ENCODE measurements at places on chromosomes 7 and 10.

GRCh38 chr7:94135180-94135579 lies 131.0 kb upstream of the BET1 start:
- no peak for DNase-seq

DNA sequence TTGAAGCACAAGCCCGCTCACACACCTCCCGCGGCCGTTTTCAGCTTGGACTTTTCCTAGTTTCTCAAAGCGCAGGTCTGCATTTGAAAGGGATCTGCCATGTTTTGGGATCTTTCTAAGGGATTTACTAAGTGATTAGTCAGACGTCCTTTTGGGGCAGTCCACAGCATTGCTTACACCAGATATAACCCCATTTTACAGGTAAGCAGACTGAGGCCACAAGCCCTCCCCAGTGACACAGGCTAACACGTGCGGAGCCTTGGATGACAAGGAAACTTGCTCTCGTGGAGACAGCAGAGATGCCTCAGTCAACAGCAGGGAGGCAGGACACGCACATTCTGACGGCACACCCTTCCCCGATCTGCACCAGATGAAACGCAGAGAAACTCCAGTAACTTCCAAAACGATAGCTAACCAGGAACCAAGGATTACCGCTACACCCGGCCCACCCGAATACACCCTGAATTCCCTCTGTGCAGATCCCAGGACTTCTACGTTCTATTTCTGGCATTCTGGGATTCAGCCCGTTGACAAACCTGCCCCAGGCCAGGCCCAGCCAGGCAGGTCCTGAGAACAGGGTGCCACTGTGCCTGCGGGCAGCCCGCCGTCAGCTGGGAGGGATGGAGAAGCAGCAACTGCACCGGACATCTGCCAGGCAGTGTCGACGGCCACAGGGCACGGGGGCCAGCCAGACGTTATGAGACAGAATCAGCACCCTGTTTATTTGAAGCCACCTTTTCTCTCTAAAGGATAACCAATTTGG lies 27.9 kb downstream of the FOXL3 start:
- DNase-seq: no peak

GRCh38 chr7:110943701-110944345 lies 147.1 kb upstream of the LRRN3 start:
- no peak for DNase-seq

- DNase-seq: no peak
Observed at GRCh38 chr10:105398202-105398601, 757.1 kb downstream of the SORCS3 start.

DNA sequence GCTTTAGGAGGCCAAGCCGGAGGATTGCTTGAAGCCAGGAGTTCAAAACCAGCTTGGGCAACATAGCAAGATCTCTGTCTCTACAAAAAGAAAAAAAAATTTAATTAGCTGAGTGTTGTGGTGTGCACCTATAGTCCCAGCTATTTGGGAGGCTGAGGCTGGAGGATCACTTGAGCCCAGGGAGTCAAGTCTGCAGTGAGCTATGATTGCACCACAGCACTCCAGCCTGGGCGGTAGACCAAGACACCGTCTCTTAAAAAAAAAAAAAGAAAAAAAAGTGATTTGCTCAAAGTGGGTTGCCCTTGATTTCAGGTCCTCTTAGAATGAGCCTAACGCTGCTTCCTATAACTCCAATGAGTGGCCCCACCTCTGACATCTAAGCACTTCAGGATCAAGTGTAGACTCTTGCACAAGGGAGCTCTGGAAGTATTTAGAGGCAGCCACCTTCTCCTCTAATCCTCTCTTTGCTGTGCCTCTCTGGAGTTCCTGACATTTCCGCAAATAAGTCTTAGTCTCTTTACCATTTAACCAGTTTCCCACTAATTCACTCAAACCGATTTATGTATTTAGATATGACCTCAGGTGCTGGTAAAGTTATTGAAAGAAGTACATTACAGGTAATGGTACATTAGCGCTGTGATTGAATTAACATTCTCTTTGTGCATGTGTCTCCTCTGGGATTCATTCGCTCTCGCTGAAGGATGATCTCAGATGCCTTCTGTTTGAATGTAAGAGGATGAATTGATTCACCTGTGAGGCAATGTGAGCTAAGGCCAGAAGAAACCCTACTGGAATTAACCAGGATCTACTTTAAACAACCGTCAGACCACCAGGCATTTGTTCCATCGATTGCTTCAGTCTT lies 60.8 kb upstream of the CELF2 start:
- no peak for DNase-seq

- DNase-seq: no peak
Observed at GRCh38 chr10:43205681-43206390, 61.0 kb downstream of the RASGEF1A start.
